Tibial artery (tissue), 4 donors: ENCODE measurements at places on chromosomes 11 and 22.

- DNase-seq, result peak; percentile 32
Observed at GRCh38 chr22:19046719-19047609, 75.2 kb downstream of the DGCR2 start.

- no peak for DNase-seq
Observed at GRCh38 chr11:125287491-125288210, 123.1 kb downstream of the PKNOX2 start.

GRCh38 chr11:8649361-8649760 is 33.1 kb downstream of the TRIM66 start:
- no peak for DNase-seq

DNA sequence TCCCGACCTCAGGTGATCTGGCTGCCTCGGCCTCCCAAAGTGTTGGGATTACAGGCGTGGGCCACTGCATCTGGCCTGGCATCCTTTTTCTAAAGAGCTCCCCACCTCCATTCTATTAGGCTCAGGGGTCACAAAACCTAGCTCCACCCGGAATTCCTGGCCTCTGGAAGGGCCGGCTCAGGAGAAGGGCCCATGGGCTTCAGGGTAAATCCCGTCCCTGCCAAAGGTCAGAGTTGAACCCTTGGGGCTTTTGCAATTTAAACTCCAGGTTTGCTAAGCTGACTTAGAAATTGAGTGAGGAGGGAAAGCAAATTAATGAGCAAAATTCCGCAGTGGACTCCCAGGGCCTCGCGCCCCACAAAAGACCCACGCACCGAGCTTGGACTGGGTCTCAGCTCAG is 48.3 kb downstream of the RPS6KA4 start:
- no peak for DNase-seq

- no peak for DNase-seq
Observed at GRCh38 chr22:24420072-24420976, 7.1 kb upstream of the ADORA2A start.

DNA sequence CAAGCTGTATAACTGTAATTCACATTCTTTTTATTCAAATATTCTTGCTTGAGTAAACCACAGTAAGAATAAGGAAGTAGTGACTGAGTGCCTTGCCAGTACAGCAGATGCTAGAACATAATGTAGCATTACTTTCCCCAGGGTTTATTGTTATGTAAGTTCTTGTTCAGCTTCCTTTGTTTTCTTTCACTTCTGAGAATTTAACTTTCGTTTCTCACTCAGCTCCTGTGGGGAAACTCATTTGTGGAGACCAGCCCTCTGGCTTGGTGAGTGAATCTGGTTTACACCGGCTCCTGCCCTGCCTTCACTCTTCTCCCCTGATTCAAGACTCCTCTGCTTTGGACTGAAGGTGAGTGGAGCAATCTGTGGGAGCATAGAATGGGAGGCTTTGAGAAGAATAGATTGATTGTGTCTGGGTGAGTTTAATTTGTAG is at the start of gene TRIM22:
TRIM22 (plus strand) TSS at position 240 of the 433 bp plus-strand sequence. CDS start 6,443 bp downstream, outside the sequence.
- peak; percentile 73 for DNase-seq

DNA sequence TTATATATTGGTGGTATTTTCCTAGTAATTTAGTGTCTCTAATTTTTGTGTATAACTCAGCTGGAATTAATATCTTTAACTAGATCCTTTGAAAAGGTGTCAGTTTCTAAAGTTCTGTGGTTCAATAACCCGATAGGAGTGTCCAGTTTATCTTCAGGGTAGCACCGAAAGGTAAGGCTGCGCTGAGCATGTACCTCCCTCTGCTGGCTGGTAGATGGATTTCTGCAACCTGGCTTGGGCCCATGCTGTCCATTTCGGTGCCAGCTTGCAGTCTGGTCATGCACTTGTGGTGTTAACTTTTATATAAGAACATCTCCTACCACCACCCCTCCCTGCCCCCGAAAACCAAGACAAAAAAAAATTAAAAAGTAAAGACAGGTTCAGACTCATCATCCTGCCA is 24.7 kb downstream of the EXT2 start:
- DNase-seq, result no peak

GRCh38 chr22:22933807-22934542 is 46.4 kb downstream of the IGLL5 start:
- no peak for DNase-seq

- DNase-seq, result no peak
Observed at GRCh38 chr22:27962268-27963044, 43.4 kb upstream of the PITPNB start.

- DNase-seq, result no peak
Observed at GRCh38 chr11:73872749-73873357, 3.8 kb downstream of the COA4 start.

DNA sequence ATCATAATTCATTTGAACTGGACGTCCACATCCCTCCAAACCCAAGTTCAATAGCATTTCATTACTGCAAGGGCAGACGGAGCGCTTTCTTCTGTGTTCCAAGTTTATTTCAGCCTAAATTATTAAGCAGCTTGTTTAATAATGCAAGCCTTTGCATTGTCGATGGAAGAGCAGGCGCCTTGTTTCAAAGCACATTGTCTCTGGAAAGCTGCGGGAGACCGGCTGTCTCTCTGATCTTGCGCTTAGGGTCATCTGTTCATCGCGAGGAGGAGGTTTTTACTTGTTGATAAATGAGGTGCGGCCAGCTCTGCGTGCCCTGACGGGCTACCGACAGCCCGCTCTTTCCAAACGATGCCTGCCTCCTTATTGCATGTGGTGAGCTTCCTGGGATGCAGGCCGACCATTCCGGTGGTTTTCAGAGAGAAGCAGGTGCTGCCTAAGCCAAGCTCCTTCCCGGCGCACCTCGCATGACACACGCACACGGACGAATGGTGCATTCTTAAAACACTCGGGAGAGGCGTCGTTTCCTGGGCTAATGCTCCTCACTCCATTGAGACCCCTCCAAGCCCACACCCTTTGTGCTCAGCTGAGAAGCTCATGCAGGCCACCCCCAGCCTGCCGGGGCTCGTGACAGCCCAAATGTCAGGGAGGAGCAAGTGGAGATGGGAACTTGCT is 456.9 kb downstream of the BRD1 start:
- DNase-seq, result no peak

GRCh38 chr11:116053548-116053919 is 549.3 kb upstream of the CADM1 start:
- no peak for DNase-seq

GRCh38 chr11:46342239-46342638 is 5.0 kb upstream of the DGKZ start:
- DNase-seq, result no peak

GRCh38 chr11:14065681-14066080 is 103.2 kb downstream of the SPON1 start:
- DNase-seq, result no peak

GRCh38 chr22:23831781-23832180 is 7.0 kb downstream of the DERL3 start:
- peak; percentile 48 for DNase-seq

GRCh38 chr22:39665229-39665628 is 94.7 kb downstream of the CACNA1I start:
- DNase-seq, result no peak

- DNase-seq, result no peak
Observed at GRCh38 chr22:43476751-43477725, 65.2 kb downstream of the MPPED1 start.

DNA sequence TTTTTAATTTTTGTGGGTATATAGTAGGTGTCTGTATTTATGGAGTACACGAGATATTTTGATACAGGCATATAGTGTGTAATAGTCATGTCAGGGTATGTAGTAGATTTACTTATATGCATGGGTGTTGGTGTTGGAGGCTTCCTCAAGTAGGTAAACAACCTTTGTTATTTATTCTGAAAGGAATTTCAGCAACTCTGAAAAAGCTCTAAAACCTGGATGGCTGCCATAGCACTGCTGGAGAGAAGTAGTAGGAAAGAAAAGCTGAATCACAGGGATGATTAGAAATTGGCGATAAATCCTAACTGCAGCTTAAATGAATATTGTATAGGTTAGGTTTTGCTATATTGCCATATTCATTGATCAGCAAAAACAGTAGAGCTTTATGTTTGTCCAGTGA is 44.4 kb upstream of the ST14 start:
- DNase-seq, result no peak

DNA sequence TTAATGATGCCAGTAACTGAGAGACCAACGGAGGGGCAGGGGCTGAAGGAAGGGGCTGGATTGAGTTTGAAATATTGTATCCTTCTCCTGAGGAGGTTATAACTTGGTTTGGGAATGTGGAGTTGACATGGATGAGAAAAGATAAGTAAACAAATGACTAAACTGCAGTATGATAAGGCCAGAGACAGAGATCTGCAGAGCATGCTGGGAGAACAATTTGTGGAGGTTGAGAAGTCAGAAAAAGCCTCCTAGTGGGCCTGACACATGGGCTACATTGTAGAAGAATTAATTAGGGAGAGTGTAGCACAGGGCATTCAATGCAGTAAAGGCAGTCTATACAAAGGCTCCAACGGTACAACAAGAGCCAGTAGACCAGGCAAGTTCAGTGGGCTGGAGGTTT is 55.9 kb downstream of the SPON1 start:
- DNase-seq, result no peak

DNA sequence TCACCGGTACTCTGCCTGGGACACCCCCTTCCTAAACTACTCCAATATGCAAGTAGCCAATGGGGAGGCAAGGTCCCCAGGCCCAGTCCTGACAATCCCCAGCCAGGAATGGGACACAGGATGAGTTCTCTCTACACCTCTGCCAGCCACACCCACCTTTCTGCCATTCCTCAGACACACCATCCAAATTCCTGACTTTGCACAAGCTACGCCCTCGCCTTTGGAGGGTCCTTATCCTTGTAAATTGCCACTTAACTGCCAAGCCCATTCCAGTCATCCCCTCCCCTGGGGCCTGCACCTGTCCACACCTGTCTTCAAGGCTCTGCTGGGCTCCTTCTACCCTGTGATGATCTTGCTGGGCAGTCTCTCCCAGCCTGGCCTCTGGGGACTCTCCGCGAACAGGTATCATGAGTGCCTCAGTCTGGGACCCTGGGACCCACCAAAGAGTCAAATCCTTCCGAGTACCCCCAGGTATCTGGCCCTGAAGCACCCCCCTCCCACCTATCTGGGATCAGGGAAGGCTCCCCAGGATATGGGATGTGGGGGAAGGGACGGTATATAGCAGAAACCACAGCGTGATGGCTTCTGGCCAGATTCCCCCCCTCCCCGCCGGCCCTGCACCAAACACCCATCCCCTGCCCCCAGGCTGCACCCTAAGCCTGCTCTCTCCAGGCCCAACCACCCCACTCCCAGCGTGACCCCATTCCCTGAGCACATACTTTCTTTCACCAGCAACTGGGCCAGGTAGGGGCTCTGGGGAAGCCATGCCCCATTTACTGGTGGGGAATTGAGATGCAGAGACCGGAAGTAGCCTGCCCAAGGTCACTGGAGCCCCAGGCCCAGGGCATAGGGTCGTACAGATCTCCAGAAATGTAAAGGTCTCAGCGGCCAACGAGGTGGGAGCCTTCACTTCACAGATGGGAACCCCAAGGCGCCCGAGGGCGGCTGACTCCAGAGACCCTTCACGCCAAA is 806 bp downstream of the ARAP1 start:
- no peak for DNase-seq

DNA sequence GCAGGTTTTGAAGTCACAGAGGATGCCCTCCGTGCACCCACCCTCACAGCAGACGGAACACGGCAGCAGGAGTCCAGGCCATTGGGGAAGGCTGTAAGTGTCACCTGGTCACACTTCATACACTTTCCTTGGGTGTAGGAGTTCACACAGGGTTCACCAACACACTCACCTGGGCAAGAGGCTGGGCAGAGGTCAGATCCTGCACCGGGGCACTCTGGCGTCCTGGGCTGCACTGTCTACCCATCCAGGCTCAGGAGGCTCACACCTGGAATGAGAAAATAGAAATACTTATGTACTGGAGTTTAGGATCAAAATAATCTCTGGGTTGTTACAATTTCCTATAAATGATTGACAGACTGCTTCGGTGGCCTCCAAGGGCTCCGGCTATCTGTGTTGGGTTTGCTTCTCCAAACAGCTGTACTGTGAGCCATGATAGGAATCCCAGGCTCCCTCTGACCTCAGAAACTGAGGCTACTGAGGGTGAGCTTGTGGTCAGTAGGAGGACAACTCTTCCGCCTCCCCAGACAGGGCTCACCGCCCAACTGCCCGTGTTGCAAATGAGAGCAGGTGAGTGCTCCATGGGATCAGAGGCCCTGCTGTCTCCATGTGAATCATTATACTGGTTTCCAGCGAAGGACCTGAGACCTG is 20.1 kb upstream of the CARS1 start:
- no peak for DNase-seq

GRCh38 chr22:36612458-36612857 is 83.5 kb upstream of the EIF3D start:
- DNase-seq, result no peak
